Osteoblast (primary cell): ENCODE measurements at places on chromosomes 7 and 10. TPM values are rescaled to one million over a fixed set of nuclear protein-coding genes. Genes with fewer than 3 reads are reported as not detected.

AP1S1 gene
- 101 and 102 TPM in 2 replicates for total RNA-seq

GRK5 gene
- 1.5 and 1.8 TPM in 2 replicates for total RNA-seq

ANXA8 gene
- total RNA-seq: 0.59 and 0.72 TPM in 2 replicates

IDI2 gene
- not detected in 2 replicates for total RNA-seq

GARIN1A gene
- total RNA-seq: 1.4 and 2.1 TPM in 2 replicates

DNA sequence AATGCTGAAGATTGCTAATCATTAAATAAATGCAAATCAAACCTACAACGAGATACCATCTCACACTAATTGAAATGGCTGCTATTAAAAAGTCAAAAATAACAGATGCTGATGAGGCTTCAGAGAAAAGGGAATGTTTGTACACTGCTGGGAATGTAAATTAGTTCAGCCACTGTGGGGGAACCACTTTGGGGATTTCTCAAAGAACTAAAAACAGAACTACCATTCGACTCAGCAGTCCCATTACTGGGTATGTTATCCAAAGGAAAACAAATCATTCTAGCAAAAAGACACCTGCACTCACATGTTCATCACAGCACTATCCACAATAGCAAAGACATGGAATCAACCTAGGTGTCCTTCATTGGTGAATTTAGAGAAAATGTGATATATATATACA lies 379.0 kb upstream of the CNTNAP2 start:
- DNase-seq: no peak

DNA sequence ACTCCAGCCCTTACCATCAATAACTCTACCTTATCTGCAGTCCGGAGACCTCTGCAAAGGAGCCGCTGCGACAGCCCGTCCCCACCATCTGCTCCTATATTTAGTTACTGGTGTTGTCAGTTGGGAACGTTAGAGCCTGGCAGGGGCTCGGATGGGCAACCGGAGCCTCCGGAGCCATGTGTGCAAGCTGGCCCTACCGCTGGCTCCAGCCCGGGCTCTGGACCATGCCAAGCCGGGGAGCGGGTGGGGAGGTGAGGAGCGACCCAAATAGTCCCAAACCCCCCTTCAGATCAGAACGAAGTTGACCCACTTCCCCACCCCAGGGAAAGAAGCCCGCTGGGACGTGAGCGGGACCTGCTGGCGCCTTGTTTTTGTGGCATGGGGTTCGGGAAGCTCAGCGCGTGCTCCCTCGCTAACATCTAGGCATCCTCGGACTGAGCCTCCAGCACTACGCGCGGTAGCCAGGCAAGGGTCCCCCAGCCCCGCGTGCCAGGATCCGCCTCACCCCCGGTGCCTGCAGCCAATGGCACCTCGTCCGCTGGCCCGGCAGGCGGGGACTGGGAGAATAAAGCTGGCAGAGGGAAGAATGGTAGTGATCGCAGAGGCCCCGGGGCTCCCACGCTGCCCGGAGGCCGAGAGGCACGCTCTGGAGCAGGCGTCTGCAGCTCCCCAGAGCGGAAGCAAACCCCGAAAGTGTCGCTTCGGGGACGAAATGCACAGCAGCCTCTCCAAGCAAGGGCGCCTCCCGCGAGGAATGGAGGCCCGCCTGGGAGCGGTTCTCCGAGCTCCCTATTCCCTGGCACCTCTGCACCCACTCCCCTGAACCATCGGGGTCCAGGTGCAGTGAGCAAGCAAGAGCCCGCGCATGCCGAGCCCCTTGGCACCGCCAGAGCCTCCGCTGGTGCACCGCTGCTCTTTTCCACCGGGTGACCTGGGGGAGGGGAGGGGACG lies 679 bp downstream of the LRRC20 start:
- DNase-seq: peak; percentile 93

DNA sequence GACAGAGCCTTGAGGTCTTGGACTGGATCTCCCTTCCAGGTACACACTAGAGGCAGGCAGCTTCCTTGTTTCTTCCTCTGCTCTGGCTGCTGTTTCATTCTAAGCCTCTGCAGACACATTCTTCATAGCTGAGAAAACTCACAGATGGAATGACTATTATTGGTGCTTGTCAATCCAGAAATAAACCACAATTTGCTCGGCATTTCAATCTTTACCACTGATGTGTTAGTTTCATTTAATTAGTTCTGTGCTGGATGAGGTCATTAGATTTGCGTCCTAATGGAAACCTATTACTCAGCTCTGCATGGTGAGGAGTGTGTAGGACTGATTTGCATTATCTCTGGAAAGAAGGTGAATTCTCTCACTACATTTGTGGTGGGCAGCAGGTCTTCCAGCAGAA lies 392.5 kb downstream of the NRG3 start:
- DNase-seq: no peak

DNA sequence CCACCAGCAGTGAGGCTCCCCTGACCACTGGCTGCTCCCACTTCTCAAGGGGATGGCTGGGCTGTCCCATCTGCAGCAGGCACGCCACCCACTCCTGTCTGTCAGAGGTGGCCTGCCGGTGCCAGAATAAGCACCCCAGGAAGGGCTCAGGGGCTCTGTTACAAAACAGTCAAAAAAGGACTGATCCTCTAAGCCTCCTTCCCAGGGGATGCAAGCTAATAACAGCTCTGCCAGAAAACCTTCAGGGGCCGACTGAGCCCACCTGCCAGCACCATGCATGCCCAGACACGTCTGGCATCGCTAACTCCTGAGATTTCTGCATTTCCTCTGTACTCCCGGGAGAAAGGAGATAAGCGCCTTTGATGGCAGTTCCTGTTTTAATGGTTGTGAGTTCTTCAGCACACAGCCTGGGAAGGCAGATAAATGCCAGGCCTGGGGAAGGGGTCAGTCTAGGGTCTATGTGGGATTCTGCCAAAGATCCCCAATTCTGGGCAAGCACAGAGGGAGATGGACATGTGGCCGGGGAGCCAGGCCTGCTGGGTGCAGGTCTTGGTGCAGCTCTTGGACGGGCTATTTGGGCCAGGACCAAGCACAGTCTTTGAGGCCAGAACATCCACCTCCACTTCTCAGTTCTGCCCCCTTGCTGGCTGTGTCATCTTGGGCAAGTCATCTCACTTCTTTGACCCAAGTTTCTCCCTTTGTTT lies 128.4 kb downstream of the ARHGAP22 start:
- no peak for DNase-seq

DNA sequence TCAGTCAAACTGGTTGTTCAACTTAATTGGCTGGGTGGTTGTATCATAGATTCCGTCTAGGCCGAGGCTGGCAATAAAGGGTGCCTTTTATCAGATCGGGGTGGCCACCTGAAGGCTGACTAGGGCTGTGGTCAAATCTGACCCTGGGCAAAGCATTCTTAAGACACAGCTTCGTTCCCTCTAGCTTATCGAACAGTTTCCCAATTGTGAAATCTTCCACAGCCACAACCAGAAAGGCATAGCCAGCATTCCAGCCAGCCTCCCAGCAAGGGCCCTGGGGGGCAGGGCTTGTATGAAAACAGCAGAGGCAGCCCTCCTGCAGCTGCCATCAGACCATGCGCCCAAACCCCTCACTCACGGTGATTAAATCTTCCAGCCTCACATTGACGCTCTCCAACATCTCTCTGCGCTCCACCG lies 42.5 kb upstream of the TMEM213 start:
- no peak for DNase-seq

- DNase-seq: no peak
Observed at GRCh38 chr7:108448584-108449505, 7.4 kb downstream of the NRCAM start.

GRCh38 chr7:5439572-5440496 lies 16.2 kb upstream of the TNRC18 start:
- peak; percentile 72 for DNase-seq
